Epithelial cell of proximal tubule (primary cell): ENCODE measurements at places on chromosomes 11 and 22. TPM values are rescaled to one million over a fixed set of nuclear protein-coding genes. Genes with fewer than 3 reads are reported as not detected.

OR52E1 gene
- total RNA-seq: not detected in 2 replicates

OR8D1 gene
- total RNA-seq: not detected in 2 replicates

DNA sequence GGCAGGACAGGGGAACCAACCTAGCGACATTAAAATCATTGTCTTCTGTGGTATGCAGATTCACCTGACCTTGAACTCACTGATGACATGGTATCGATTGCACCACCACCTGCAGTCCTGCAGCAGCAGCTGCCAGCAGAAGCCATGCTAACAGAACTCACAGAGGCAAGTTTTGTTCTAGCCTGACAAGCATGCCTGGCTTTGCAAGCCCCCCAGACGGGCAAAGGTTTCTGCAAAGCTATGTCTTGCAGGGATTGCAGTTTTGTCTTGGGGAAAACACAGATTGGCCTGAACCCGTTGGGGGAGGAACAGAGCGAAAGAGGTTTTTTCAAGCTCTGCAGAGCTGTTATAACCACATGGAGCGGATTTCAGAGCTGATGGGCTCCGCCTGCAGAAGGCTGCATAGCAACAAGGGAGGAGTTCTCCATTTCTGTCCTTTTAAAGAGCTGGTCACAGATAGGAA, 221.0 kb downstream of the HIPK3 start:
- no peak for DNase-seq

DNA sequence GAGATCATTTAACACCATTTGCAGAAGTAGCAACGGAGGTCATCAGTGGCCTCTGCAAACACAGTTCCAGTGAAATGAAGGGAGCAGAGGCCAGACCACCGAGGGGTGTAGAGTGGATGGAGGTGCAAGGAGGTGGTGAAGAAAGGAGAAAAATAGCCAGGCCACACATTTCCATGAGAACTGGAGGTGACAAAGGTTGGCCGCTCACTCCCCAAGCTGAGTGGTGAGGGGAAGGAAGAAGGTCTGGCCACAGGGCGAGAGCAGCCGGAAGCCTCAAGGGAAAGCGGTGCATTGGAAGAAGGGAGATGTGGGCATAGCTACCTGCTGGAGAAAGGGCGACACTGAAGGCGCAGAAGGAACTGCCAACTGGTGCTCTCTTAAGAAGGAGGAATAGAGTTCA, 20.1 kb upstream of the TMPRSS4 start:
- no peak for DNase-seq

DNA sequence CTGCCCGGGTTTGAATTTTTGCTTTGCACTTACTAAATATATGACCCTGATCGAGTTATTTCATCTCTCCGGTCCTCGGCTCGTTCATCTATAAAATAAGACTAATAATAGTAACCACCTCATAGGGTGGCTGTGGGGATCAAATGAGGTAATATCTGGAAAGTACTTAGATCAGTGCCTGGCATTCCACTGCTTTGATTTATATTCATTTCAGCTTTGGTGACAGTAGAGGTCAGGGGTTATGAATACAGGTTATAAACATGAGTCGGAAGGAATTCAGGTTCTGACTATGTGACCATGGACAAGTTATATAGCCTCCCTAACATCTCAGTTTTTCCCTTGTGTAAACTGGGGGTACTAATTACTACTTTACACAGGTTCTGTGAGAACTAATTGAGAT, 2.9 kb upstream of the TEAD1 start:
- DNase-seq: no peak

- DNase-seq: no peak
Observed at GRCh38 chr22:47190957-47191670, 428.7 kb downstream of the TBC1D22A start.

DNA sequence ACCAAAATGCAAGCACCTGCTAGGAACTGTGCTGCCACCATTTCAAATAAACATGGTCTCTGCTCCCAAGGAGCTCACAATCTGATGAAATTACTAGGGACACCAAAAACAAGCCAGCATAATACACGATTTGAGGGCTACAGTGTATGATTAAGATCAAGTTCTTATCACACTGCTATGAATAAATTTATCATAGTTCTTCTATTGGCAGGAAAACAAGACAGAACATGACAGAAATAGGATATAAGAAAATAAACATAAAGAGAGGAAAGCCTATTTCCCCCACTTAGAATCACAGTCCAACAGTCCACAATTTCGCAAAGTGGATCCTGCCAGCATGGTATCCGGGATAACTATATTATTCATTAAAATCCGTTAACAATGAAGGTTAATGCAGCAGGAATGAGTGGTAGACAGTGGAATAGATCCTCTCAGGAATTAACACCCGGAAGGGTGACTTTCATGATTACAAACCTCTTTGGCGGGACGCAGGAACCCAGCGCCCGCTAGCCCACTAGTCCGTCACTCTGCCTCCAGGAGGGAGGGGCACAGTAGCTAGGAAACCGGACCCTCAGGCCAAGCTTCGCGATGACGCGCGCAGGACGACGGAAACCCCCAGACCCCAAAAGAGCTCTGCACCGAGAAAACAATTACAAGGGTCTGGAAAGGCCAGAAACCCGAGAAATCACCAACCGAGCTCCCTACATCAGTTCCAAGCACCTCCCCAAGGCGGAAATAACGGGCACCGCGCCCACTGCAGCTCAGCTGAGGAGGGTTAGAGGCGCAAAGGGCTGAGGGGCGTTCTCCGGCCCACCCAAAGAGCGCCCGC, 607 bp downstream of the CCDC82 start:
- peak; percentile 13 for DNase-seq

- no peak for DNase-seq
Observed at GRCh38 chr11:64890522-64890939, 12.1 kb upstream of the EHD1 start.

DNA sequence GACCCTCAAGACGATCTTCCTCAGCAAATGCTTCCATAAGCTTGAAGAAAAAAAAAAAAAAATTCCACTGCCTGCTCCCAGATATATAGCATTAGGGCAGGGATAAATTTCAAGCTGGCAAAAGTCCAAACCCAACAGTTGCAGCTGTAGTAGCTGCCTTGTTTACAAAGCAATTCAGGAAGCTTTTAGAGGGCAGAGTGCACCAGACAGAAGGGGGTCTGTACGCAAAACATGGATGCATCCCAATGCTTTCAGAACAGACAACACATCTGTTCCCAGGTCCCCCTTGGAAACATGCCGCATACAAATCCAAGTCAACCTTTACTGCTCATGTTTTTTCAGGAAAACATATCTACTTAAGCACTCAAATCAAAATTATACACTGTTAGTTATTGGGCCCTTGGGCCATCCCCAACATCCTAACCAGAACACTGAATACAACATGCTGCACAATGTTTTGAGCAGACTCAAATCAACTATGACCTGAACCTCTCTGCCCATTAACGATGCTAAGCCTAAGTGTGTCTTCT, 94.5 kb downstream of the CADM1 start:
- no peak for DNase-seq
